CD4-positive, alpha-beta T cell treated with Interleukin-21 for 1 hour (primary cell): ENCODE measurements at places on chromosomes 7 and 10.
A peak's percentile ranks its signal among the peaks of the same experiment; 100 is the strongest.

DNA sequence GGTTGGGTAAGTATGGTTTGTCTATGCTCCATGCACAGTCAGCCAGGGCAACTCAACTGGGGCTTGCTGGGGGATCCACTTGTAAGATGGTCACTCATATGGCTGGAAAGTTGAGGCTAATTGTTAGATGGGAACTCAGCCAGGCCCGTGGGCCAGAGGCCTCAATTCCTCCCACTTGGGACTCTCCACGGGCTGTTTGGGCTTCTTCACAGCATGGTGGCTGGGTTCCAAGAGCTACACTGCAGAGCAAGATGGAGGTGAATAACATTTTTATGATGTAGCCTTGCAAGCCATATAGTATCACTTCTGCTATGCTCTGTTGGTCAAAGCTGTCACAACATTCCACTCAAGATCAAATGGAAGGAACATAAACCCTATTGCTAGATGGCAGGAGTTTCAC lies 39.2 kb downstream of the ELMO1 start:
- DNase-seq, result no peak

DNA sequence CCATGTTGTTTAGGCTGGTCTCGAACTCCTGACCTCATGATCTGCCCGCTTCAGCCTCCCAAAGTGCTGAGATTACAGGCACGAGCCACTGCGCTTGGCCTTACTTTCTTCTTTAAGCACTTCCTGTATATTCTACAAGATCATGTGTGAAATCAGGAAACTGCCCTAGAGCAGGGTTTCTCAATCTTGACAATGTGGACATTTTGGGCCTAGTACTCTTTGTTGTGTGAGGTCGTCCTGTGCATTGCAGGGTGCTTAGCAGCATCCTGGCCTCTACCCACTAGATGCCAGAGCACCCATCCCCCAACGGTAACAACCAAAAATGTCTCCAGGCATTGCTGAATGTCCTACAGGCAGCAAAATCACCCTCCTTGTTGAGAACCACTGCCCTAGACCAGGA lies 24.7 kb downstream of the RRP12 start:
- DNase-seq, result no peak

DNA sequence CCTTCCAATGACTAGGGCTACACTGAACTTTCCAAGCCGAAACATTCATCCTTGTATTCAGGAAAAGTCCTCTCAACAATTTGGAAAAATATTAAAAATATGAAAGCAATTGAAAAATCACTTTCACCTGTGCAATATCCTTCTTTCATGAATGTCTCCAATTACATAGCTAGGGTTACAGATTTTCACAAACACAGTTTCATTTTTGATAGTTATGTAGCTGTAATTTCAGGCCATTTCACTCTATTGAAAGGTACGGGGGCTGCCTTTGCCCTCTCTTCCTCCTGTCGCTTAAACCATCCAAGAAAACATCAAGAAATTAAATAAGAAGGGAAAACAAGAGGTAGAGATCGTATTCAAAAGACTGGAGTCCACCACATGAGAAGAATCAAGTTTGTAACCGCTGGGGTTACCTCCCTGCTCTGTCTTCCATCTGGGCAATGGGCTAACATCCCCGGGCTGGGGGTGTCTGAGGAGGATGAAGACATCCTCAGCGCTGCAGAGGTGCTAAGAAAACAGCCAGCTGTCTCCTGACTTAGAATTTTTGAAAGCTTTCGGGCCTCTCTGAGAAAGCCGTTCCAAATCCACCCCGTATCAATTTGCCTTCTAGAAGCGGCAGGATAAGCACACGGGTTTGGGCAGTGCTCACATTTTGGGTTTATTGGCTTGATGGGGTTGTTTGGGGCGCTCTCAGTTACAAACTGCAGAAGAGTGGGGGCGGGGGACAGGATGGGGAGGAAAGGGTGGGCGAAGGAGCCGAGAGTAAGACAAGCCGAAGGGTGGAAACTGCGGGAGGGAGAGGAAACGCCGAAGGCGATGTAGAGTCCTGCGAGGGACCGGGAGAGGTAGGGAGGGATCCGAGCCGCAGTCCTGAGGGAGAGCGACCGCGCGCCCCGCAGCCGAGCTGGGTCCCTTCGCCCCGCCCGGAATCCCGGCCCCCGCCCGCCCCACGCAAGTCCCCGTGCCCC lies 24.3 kb upstream of the VAX1 start:
- DNase-seq, result no peak

- DNase-seq, result no peak
Observed at GRCh38 chr7:82015751-82016150, 245.9 kb upstream of the HGF start.

DNA sequence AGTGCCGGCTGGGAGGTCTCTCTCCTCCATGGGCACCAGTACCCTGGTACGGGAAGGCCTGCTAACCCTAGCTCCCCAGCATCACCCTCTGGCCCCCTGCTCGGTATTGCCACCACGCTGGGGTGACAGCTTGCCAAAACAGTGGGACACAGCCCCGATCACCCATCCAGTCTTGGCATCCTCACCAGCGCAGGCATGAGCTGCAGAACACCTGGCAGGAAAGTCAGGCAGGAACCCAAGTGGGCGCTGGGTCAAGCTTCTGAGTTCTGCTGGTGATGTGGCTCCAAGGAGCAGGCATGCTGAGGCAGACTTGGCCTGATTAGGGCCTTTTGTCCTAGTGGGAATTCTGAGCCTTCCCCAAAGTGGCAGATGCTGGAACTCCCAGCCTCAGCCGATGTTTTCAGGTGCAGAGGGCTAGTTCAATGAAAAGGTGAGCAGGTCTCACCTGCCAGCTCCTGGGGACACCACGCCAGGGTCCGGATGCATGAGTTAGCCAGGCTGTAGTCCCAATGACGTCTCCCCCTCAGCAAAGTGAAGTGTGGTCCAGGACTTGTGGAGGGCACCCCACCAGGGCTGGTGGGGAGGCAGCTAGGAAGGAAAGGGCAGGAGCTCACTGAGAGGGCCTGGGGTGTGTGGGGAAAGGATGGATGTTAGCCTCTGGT lies 8.5 kb upstream of the ZNF22 start:
- DNase-seq, result no peak

- no peak for DNase-seq
Observed at GRCh38 chr10:62188021-62188616, 80.5 kb downstream of the RTKN2 start.

- no peak for DNase-seq
Observed at GRCh38 chr10:116868722-116869121, 19.4 kb downstream of the ENO4 start.

DNA sequence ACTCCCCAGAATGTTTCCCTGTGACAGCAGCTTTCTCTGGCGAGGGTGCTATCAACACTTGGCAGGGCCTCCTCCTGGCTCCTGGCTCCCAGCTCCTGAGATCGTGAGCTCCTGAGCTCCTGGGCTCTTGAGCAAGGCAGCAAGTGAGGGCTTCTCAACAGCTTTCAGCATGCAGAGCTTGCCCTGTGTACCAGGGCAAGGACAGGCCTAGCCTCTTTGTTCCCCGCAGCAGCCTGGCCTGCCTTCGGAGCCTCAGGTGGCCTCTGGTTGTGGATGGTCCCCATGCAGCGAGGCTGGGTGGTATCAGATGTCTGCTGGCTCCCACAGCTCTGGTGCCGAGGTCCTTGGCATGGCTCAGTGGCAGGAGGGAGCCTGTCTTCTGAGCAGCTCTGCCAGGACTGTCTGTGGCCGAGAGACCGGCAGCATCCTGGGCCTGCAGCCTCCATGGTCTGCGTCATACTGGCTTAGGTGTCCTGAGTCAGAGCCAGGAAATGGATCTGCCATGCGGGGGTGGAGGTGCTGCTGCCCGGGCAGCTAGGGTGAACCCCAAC lies 44.2 kb downstream of the ZMIZ1 start:
- no peak for DNase-seq

DNA sequence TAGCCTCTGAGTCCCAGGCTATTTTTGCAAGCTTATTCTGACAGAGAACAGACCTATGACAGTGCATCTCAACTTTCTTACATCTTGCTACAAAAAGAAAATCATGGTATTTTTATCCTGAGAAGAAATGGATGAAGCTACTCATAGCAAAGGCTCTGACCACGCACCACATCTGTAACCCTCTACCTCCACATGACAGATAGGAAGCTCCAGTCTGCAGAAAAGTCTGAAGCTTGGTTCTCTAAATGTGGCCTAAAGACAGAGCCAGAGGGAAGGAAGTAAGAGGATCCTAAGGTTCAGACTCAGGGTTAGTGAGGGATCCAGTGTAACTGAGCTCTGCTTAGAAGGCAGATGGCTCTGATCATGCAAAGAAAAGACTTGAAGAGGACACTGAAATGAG lies 58.4 kb upstream of the ABCB5 start:
- DNase-seq, result no peak

GRCh38 chr7:83976302-83976701 lies 218.3 kb downstream of the SEMA3A start:
- peak; percentile 30 for DNase-seq

- no peak for DNase-seq
Observed at GRCh38 chr10:102704915-102705314, 9.3 kb downstream of the ARL3 start.
